ENCODE measurements at places on chromosomes 2 and 18.

- no peak for DNase-seq
Measured at GRCh38 chr2:108541451-108541850, 7.2 kb downstream of the LIMS1 start.

DNA sequence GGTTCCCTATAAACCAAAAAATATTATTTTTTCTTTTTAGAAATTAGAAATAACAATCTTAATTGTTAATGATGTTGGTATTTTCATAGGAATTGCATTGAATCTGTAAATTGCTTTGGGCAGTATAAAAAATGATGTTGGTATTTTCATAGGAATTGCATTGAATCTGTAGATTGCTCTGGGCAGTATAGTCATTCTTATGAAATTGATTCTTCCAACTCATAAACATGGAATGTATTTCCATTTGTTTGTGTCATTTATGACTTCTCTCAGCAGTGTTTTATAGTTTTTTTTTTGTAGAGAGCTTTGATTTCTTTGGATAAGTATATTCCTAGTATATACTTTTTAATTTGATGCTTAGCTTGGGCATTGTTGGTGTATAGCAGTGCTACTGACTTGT is 82.0 kb upstream of the NT5C1B start:
- no peak for DNase-seq

DNA sequence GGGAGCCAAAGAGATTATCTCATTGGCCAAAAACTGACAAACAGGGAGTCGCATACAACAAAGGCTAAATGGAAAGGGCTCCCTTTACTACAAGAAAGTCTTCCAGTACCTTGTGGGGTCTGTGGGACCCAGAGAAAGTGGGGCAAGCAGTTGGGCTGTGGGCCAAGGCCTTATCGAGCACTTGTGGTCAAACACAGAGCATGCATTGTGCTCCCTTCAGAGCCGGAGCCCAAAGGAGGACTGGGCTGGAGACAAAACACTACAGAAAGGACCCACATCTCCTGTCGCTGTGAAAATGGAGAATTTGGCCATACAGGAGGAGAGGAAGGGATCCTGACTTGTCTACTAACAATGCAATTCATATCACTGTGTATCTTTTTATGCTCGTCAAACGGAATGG is 37.1 kb upstream of the SLC1A4 start:
- no peak for DNase-seq

GRCh38 chr2:7858624-7859023 is 823.2 kb upstream of the ID2 start:
- no peak for DNase-seq

GRCh38 chr18:56423626-56424025 is 214.8 kb downstream of the TXNL1 start:
- DNase-seq, result no peak

- DNase-seq, result no peak
Measured at GRCh38 chr18:74457043-74457724, at the start of gene DIPK1C. Gene DIPK1C, minus strand, starts transcription at chr18:74457308. Its CDS starts 49 bp downstream, at chr18:74457259.

GRCh38 chr18:54043484-54044251 is 180.8 kb downstream of the MBD2 start:
- no peak for DNase-seq

GRCh38 chr18:76909439-76909838 is 87.1 kb downstream of the ZNF236 start:
- DNase-seq, result no peak

DNA sequence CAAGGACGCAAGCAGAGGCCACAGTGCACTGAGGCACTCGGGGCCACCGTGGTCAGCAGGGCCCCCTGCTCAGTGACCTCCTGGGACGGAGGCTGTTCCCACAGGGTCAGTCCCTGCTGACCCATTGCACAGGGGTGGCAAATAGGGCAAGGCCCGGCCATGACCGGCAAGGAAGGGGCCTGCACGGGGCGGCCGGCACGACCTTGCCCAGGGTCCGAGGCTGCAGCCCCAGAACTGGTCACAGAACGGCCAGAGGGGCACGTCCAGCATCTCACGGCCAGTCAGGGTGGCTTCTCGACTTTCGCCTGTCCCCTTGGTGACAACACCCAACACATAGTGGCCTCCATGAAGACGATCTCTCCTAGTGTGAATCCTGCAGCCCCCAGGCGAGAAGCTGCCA is 27.6 kb upstream of the OTOS start:
- no peak for DNase-seq

- DNase-seq, result no peak
Measured at GRCh38 chr18:22552254-22552653, 134.5 kb upstream of the CTAGE1 start.
